T-helper 2 cell treated with Interferon-gamma antibody and Interleukin-4, amounts not matched to agents 5 μg/mL and 100 μg/mL, for 36 hours (primary cell): ENCODE measurements at places on chromosomes 2 and 18.

DNA sequence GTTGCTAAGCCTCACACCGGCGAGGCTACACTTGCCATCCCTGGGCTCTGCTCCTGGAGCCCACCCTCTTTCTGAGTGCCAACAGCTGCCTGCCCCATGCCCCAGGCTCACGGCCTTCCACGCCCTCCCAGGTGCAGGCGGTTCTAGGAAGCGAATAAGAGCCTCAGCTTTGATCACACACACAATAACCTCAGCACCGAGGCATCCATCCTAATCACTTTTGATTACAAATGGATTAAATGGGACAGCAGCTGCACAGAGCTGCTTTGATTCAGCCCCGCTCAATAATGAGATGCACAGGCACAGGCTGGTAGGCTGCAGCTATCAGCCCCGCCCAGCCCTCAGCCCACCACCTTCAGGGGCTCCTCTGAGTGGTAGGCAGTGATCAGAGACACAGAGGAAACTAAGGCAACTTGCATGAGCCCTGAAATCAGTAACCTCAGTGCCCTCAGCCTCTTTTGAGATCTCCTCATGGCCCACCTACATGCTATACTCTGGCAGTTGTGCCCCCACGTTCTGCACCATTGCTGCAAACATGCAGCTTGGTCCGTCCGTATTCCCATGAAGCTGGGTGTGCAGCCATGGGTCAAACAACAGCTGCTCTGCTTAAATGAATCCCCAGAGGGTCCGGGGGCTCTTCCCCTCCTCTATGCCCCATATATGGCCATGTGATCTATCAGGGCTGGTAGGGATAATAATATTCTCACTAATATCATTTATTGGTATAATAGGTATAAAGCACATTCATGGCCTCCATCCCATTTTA, 171.4 kb downstream of the SETBP1 start:
- no peak for DNase-seq

DNA sequence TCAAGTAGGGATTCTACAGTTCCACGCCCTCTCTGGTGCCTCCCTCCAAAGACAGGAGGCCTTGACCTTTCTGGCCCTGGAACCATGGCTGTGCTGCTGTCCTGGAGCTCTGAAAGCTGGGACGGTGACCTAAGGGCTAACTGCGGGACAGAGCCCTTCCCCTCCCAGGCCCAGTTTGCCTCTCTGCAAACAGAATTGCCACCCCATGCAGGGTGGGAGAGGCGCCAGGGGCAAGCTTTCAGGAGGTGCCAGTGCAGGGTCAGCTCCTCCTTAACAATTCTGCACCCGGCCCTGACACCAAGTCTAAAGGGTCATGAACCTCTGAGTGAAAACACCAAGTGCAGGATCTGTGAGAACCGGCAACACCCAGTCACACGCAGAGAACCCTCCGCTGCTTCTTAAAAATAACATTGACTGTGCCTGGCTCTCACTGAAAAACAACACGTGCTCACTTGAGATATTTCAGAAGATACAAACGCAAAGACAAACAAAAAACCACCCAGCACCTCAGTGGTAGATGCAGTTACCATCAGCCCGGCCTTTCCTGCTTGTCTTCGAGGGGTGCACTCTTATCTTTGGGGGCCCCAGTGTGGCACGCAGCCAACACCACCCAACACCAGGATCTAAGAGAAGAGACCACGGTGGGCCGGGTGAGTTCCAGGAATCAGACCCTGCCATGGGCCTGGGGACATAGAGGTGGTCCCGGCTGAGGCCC, 1.1 kb upstream of the SNED1 start:
- no peak for DNase-seq

- no peak for DNase-seq
Observed at GRCh38 chr2:171347591-171348032, 86.2 kb downstream of the METTL8 start.

GRCh38 chr2:230903231-230904150, 21.6 kb downstream of the GPR55 start:
- no peak for DNase-seq

- no peak for DNase-seq
Observed at GRCh38 chr2:220198896-220199295, 571.5 kb downstream of the SLC4A3 start.

DNA sequence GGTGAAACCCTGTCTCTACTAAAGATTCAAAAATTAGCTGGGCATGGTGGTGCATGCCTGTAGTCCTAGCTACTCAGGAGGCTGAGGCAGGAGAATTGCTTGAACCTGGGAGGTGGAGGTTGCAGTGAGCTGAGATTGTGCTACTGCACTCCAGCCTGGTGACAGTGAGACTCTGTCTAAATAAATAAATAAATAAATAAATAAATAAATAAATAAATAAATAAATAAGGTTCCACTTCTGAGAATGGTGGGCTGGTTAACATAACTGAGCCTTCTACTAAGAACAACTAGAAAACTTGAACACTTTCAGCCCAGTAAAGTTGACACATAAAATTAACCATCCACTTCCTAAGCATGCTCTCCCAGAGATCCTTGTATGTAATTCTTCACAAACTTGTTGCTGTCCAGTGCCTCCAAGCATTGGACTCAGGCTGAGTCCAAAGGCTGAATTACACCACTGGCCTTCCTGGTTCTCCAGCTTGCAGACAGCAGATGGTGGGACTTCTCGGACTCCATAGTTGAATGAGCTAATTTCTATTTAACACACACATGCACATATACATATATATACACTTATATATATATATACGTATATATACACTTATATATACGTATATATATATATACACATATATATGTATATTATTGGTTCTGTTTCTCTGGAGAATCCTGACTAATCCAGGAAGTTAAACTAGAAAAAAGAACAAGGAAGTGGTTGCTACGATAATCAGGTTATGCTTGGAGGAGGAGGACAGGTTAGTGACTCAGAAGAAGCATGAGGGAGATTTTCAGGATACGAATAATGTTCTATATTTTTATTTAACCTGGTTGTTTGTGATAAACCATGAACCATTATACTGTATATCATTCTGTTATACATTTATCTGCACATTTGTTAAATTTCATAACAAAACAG, 348.8 kb downstream of the METTL4 start:
- DNase-seq = no peak

DNA sequence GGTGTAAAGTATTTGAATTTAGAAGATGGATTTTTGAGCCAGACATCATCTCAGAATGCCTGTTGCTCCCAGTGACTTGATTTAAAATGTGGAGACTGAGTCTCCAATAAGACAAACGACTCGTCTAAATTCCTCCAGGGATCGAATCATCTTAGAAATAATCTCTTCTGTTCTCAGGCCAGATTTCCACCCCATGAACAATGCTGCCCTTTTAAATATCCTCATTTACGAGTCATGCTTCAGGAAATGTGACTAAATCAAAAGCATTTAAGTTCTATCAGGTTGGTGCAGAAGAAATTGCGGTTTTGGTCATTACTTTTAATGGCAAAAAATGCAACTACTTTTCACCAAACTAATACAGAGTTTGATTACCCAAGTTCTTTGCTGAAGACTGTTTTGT, 684.6 kb upstream of the SOX11 start:
- no peak for DNase-seq

DNA sequence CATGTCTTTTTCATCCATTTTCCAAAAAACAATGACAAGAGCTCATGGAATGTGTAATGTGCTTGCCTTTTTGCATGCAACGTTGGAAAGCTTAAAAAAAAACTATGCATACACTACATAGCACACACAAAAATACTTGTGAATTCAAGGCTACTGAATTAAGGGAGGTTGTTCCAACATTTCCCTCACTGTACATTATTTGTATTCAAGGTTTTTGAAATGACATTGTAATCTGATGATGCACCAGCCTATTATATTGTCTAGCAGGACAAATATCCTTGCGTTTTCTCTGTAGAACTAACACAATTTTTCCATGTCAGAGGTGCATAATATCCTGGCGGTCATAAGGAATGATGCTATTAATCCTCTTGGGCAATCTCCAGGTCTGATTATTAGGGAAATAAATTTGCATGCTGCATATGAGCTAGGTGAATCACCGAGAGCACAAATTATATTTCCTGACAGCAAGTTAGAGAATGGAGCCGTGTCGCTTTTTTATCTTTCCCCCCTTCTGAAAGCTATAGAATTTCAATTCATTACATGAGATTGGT, 836.9 kb upstream of the FANCL start:
- no peak for DNase-seq

GRCh38 chr2:240990726-240991377, 7.6 kb upstream of the SNED1 start:
- no peak for DNase-seq

DNA sequence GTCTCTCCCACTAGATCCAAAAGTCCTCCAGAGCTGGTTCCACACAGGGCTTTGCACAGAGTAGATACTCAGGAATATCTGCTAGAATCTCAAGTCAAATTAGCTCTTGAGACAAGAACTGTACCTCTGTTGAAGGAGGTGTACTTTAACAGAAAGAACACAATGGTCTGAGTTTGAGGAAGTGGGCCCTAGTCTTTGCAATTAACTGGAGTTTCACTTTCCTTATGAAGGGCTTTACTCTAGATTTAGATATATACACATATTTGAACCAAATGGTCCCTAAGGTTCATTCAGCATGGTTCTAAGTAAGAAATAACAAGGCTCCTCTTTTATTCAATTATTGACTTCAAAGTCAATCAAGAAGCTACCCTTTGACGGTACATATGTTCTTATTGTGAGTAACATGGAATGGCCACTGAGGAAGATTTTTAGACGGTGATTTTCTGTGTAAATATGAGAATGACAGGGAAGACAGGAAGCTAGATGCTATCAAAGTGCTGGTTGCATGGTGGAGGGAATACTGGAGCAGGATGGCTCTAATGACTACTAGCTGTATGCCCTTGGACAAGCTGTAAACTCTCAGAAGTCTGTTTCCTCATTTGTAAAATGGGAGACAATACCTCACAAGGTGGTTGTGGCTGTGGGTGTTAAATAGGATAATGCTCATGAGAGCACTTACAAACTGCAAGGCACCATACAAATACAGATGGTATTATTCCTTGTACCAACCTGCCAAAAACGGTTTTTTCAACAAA, 73.5 kb upstream of the SERTAD2 start:
- no peak for DNase-seq

- no peak for DNase-seq
Observed at GRCh38 chr2:236938126-236938525, 147.6 kb upstream of the COPS8 start.

GRCh38 chr2:168210895-168211570, 36.4 kb downstream of the STK39 start:
- DNase-seq = no peak

- no peak for DNase-seq
Observed at GRCh38 chr2:121368836-121369235, 83.8 kb upstream of the TFCP2L1 start.

DNA sequence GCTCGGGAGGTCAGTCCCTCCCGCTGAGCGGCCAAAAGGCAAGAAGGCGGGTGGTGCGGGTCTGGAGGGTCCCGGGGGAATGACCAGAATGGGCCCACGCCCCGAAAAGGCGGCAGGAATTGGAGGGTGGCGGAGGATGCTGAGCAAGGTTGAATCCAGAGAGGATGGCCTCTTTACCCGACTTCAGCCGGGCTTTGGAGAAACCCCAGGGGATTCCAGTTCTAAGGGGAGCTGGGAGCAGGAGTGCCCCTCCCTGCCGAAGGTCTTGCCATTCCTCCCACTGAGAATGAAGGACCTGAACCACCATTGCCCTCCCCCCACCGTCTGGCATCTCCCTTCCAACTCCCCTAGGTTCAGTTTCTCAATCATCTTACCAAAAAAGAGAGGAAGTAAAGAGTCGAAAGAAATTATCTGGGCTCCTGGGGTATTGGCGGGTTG, 38.9 kb upstream of the ATP6V1B1 start:
- no peak for DNase-seq

GRCh38 chr2:226524381-226524843, 275.2 kb downstream of the IRS1 start:
- no peak for DNase-seq

GRCh38 chr2:57855212-57855611, 191.4 kb upstream of the VRK2 start:
- DNase-seq = no peak

- no peak for DNase-seq
Observed at GRCh38 chr2:234606896-234607295, 110.0 kb upstream of the ARL4C start.

- no peak for DNase-seq
Observed at GRCh38 chr18:24500766-24501165, 40.3 kb downstream of the HRH4 start.

DNA sequence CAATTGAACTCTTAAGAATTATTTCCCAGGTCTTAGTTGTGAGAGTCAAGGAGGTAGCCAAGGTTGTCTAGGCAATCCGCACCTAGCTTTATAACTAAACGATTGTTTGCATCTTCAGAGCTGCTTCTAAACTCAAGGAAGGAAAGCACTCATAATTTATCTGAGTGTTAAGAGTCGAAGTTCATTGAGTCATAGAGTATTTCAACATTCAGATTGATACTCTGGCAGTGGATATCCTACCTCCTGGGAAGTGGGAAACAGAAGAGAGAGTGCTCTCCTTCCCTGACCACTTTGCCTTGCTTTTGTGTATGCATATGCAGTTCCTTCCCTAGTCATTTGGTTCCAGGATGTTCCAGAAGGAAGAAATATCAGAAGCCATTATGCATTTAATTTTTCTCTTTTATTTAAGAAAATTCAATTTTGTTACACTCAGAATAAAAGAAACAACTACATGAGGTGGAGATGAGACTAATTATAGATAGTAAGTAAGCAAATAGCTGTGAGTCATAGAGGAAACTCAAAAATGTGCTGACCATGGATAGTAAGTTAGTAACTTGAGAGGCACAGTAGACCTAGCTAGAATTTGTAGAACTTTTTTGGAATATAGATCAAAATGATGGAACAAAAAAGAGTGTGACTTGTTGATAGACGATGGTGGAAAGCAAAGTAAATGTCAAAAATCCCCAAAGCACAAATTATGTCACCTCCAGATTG, 35.4 kb upstream of the FSHR start:
- DNase-seq = no peak

DNA sequence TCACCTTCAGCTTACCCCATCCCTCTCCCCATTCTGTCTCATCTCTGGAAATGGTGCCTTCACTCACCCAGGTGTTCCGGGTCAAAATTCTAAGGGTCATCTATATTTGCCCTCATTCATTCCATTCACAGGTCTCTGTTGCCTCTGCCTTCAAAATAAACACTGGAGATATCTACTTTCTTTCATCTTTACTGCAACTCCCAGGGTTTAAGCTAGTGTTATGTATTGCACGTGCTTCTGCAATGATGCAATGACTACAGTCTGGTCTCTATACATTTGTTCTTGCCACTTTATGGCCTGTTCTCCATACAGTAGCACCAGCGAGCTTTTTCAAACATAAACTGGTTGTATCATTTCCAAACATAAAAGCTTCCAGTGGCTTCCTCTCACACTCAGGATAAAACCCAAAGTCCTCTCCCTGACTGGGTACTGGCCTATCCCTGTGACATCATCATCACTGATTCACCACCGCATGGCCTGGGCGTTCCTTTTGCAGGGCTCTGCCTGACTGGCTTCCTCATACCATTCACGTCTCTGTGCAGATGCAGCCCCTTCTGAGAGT, 14.3 kb downstream of the DSG2 start:
- no peak for DNase-seq

- no peak for DNase-seq
Observed at GRCh38 chr2:231102772-231103171, 22.1 kb downstream of the HTR2B start.

GRCh38 chr2:134714228-134714627, 4.6 kb downstream of the TMEM163 start:
- peak; percentile 10 for DNase-seq
